ENCODE measurements at places on chromosomes 16 and 17. TPM values are rescaled to one million over a fixed set of nuclear protein-coding genes. Genes with fewer than 3 reads are reported as not detected.

DNA sequence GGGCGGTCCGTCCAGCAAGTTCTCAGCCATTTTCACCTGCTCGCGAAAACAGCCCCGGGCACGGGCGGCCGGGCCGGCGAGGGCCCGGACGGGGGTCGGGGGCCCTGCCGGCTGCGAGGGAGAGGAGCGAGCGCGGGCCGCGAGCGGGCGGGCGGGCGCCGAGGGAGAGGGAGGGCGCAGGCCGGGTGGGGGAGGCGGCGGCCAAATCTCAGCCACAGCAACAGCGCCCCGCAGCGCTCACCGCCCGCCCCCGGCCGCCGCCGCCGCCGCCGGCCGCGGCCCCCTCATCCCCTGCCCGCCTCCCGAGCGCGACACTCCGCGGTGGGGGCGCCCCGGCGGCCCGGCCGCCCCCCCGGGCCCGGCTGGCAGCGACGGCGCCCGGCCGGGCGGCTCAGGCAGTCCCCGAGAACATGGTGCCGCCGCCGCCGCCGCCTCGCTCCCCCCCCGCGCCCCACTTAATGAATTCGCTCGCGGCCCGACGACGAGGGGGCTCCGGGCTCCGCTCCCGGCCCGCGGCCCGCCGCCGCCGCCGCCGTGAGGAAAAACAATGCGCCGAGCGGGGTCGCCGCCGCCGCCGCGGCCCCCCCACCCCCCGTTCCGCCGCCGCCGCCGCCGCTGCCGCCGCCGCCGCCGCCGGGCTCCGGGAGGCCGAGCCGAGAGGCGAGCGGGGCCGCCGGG, 487 bp downstream of the CREBBP start:
- DNase-seq, result peak; percentile 86
- H3K27ac ChIP-seq, result peak overlapping the region; percentile 39
- no peaks in the 10 kb centered on the region for H3K36me3 ChIP-seq
- H3K4me1 ChIP-seq, result peaks cover 27% of the 10 kb centered on the region
- H3K4me3 ChIP-seq, result peak overlapping the region; percentile 91

GRCh38 chr16:85275533-85276249, 163.4 kb upstream of the CIBAR2 start:
- no peak overlapping the region for H3K27ac ChIP-seq
- H3K27me3 ChIP-seq, result no peaks in the 10 kb centered on the region
- peak; percentile 71 for DNase-seq
- no peaks in the 10 kb centered on the region for H3K4me1 ChIP-seq
- H3K36me3 ChIP-seq, result no peaks in the 10 kb centered on the region
- no peak overlapping the region for H3K4me3 ChIP-seq

DNA sequence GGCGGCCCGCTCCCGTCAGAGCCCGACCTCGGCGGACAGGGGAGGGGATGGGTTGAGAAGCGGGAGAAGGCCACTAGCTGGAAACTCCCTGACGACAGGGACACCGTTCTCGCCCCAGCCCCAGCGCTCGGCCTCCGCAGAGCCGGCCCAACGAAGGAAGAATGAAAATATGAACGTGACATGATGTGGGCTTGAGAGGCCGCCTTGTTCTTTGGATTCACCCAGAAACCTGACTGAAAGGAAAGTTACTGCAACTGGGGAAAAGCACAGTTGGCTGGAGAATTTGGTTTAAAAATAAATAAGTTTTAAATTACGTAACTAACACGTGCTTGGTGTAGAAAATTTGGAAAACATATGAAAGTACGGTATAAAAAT, 21.1 kb downstream of the NPTX1 start:
- DNase-seq, result peak; percentile 70
- H3K27me3 ChIP-seq, result no peaks in the 10 kb centered on the region
- H3K4me1 ChIP-seq, result peaks cover 22% of the 10 kb centered on the region
- H3K36me3 ChIP-seq, result no peaks in the 10 kb centered on the region
- peak overlapping the region; percentile 95 for H3K27ac ChIP-seq
- H3K4me3 ChIP-seq, result peak overlapping the region; percentile 92

GRCh38 chr17:4772235-4772613, 538 bp downstream of the TM4SF5 start:
- no peaks in the 10 kb centered on the region for H3K36me3 ChIP-seq
- no peak overlapping the region for H3K4me3 ChIP-seq
- no peak overlapping the region for H3K27ac ChIP-seq

DNA sequence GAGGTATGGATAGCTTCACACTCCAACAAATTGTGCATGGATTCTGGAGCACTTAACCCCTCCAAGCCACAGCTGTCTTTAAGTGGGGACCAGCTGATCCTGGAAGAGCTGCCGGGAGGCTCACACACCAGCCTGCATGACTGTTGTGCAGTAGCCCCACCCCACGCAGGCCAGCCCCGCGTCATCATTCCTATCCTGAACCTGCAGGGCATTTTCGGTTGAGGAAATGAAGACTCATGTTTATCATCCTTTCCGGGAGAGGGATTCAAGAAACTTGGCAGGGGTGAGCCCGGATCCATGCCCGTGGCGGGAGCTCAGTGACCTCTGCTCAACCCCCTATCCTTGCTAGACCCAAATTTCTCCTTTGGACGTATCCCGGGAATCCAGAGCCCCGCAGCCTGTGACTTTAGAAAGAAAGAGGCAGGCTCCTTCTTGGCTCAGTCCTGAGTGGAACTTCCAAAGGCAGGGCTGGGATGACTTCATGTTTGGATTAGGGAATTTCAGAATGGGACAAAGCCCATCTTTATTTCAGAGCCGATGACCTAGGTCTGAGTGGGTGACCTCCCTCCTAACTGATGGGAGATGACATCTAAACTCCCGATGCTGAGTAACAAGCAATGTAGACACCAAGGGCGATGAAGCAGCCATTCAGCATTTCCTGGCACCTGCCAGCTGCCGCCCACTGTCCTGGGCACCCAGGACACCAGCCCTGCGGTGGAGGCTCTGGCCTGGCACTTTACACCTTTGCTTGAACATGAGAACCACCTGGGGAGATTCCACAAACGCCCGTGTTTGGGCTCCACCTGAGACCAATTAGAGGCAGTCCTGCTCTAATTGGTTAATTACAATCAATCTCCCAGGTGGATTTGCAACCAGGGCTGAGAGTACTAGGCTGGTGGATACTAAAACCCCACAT, 43.3 kb upstream of the CMIP start:
- peak; percentile 87 for DNase-seq
- no peaks in the 10 kb centered on the region for H3K27me3 ChIP-seq
- H3K4me3 ChIP-seq, result peak overlapping the region; percentile 48
- H3K4me1 ChIP-seq, result 0 out of 2 replicates have a peak, but pooled peaks cover 8% of the 10 kb centered on the region
- H3K27ac ChIP-seq, result peak overlapping the region; percentile 34

- peaks cover 90% of the 10 kb centered on the region for H3K27me3 ChIP-seq
- no peak overlapping the region for H3K27ac ChIP-seq
- H3K36me3 ChIP-seq, result no peaks in the 10 kb centered on the region
- no peaks in the 10 kb centered on the region for H3K4me1 ChIP-seq
Measured at GRCh38 chr17:36943250-36944191, 5.2 kb upstream of the AATF start.

GRCh38 chr16:81624760-81625543, 154.1 kb upstream of the PLCG2 start:
- H3K4me1 ChIP-seq, result peaks cover 9% of the 10 kb centered on the region
- peak; percentile 52 for DNase-seq
- no peak overlapping the region for H3K4me3 ChIP-seq

- H3K27me3 ChIP-seq, result no peaks in the 10 kb centered on the region
- H3K4me1 ChIP-seq, result no peaks in the 10 kb centered on the region
- no peak overlapping the region for H3K4me3 ChIP-seq
- no peak for DNase-seq
- no peak overlapping the region for H3K27ac ChIP-seq
Measured at GRCh38 chr16:46774743-46775177, 26.6 kb upstream of the MYLK3 start.

GRCh38 chr17:81200695-81201580, 21.8 kb downstream of the CEP131 start:
- H3K27me3 ChIP-seq, result no peaks in the 10 kb centered on the region
- peak; percentile 79 for DNase-seq
- H3K36me3 ChIP-seq, result no peaks in the 10 kb centered on the region

- H3K27ac ChIP-seq, result no peak overlapping the region
- H3K4me1 ChIP-seq, result no peaks in the 10 kb centered on the region
- no peak for DNase-seq
- H3K4me3 ChIP-seq, result no peak overlapping the region
- H3K27me3 ChIP-seq, result no peaks in the 10 kb centered on the region
Measured at GRCh38 chr17:2835780-2836179, 39.5 kb downstream of the RAP1GAP2 start.

DNA sequence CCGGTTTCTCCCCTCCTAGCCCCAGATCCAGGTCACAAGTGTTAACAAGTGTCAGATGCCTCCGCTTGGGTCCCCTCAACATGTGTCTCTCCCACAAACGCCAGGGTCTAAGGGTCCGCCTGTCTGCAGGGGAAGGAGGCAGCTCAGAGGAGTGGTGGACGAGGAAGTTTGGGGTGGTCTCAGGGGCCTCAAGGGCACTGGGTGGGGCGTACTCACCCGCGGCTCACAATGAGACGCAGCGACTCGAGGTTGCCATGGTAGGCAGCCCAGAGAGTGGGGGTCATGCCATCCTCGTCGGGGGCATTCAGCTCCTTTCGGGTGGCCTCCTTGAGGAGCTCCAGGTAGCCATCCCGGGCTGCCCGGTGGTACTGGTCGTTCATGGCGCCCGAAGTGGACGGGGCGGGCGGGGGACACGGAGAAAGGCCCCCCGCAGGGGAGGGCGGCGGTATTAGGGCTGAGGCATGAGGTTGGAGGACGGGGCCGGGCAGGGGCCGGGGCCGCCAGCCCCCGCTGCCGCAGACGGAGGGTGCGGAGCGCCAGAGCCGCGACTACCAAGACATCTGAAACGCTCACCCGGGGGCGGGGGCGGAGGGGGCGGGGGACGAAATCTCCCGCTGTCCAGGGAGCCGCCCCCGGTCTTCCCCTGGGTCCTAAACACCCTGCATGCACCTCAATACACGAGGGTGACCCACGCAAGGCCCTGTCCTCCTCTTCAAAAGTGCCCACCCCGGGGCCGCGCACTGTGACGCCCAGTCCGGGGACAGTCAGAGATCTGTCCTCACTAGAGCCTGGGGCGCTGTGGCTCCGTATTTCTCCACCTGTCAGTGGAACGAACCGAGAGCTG, at the start of gene USH1G:
Gene USH1G, minus strand, starts transcription at position 562 of the 844 bp plus-strand sequence. Its CDS starts 182 bp downstream, at position 380.
- no peaks in the 10 kb centered on the region for H3K4me1 ChIP-seq
- no peak within 1 kb of the TSS for H3K4me3 ChIP-seq
- no peak for DNase-seq
- H3K27ac ChIP-seq, result no peak within 1 kb of the TSS

GRCh38 chr16:50801036-50801435, 59.1 kb downstream of the CYLD start:
- no peak overlapping the region for H3K27ac ChIP-seq
- H3K4me3 ChIP-seq, result no peak overlapping the region
- peaks cover 14% of the 10 kb centered on the region for H3K36me3 ChIP-seq
- no peaks in the 10 kb centered on the region for H3K27me3 ChIP-seq

- H3K27ac ChIP-seq, result no peak overlapping the region
- H3K4me3 ChIP-seq, result no peak overlapping the region
- no peak for DNase-seq
- no peaks in the 10 kb centered on the region for H3K4me1 ChIP-seq
- H3K27me3 ChIP-seq, result peaks cover 34% of the 10 kb centered on the region
Measured at GRCh38 chr16:2822496-2822895, 5.5 kb downstream of the PRSS21 start.

DNA sequence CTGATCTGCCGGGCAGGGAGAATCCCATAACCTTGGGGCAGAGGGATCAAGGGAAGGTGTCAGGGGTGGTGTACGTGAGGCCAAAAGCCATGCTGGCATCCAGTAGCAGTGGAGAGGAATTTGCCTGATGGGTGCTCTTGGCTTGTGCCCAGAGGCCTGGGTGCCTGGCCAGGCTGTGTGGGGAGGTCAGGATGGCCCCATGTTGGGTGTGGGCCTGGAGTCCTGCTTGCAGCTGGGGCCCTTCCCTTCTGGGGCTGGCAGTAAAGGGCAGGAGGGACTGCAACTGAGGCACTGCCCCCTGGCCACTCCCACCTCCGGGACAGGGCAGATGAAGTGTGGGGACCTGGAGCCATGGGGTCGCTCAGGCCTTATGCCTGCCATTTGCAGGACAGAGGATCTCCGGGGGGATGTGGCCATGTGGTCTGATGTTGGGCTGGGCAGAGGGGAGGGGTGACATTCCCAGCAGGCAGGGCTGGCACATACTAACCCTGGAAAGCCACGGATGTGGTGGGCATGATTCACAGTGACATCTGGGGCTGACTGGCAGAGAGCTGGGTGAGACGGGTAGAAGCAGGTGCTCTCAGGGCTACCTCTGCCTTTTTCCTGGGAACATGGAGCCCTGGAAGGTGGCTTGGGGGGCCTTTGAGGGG, 3.5 kb downstream of the FMNL1 start:
- no peak overlapping the region for H3K4me3 ChIP-seq
- no peaks in the 10 kb centered on the region for H3K27me3 ChIP-seq
- no peak for DNase-seq

- no peaks in the 10 kb centered on the region for H3K27me3 ChIP-seq
- H3K4me3 ChIP-seq, result peak overlapping the region; percentile 68
Measured at GRCh38 chr17:2051061-2051932, 3.6 kb upstream of the HIC1 start.

GRCh38 chr16:23527961-23528643, 17.8 kb upstream of the GGA2 start:
- H3K27ac ChIP-seq, result no peak overlapping the region
- H3K27me3 ChIP-seq, result no peaks in the 10 kb centered on the region
- H3K36me3 ChIP-seq, result peaks cover 39% of the 10 kb centered on the region
- no peaks in the 10 kb centered on the region for H3K4me1 ChIP-seq

- no peaks in the 10 kb centered on the region for H3K4me1 ChIP-seq
- no peaks in the 10 kb centered on the region for H3K36me3 ChIP-seq
- H3K27me3 ChIP-seq, result no peaks in the 10 kb centered on the region
- no peak overlapping the region for H3K27ac ChIP-seq
Measured at GRCh38 chr16:17998996-17999395, 337.5 kb downstream of the NPIPA8 start.

DNA sequence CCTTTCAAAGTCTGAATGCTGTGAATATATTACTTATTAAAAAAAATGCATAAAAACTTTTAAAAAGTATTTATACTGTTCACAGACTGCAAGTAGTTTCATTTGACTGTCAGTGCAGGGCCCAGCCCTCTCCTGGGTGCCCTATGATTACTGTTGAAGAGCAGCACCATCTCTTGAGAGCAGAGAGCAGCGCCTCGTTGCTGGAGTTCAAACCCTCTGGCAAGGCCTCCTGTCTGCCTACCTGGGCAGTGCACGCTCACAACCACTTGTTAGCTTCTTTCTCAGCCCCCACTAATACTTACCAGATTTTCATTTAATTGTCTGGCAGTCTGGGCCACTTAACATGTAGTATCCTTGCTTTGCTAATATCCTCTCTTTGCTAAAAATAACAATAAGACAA, 233.4 kb downstream of the PHKB start:
- no peak for DNase-seq

The SLC5A11 gene
- not detected for total RNA-seq

The ALOX12 gene
- not detected for total RNA-seq

The KCNH6 gene
- not detected for total RNA-seq

The APRT gene
- 105 TPM for total RNA-seq

The CALB2 gene
- not detected for total RNA-seq

The EFCAB13 gene
- 1.4 TPM for total RNA-seq

The PRSS8 gene
- not detected for total RNA-seq

The EPOP gene
- 4.3 TPM for total RNA-seq

The CRHR1 gene
- not detected for total RNA-seq

The BCL6B gene
- not detected for total RNA-seq

The PRCD gene
- 1.5 TPM for total RNA-seq

The ZG16 gene
- not detected for total RNA-seq

The HOXB5 gene
- not detected for total RNA-seq

The TLCD1 gene
- 4.8 TPM for total RNA-seq

The KCNJ16 gene
- not detected for total RNA-seq

The NDEL1 gene
- 76.4 TPM for total RNA-seq

The EPX gene
- total RNA-seq, result not detected

The CCDC43 gene
- 25.7 TPM for total RNA-seq

The PYDC1 gene
- total RNA-seq, result not detected

The KRT33A gene
- not detected for total RNA-seq
